ENCODE measurements at places on chromosomes 7 and 10.

- no peak for DNase-seq
Observed at GRCh38 chr10:131912620-131913019, 11.8 kb downstream of the PPP2R2D start.

GRCh38 chr7:72298912-72299311 is 113.2 kb downstream of the CALN1 start:
- DNase-seq = no peak

DNA sequence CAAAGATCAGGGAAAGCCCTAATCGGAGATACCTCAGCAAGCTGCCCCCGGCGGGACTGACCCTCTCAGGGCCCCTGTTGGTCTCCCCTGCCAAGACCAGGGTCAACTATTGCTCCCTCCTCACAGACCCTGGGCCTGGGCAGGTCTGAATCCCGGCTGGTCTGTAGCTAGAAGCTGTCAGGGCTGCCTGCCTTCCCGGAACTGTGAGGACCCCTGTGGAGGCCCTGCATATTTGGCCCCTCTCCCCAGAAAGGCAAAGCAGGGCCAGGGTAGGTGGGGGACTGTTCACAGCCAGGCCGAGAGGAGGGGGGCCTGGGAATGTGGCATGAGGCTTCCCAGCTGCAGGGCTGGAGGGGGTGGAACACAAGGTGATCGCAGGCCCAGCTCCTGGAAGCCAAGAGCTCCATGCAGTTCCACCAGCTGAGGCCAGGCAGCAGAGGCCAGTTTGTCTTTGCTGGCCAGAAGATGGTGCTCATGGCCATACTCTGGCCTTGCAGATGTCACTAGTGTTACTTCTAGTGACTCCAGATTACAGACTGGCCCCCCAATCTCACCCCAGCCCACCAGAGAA is 24.1 kb downstream of the TBATA start:
- no peak for DNase-seq

GRCh38 chr7:149733131-149733923 is 40.1 kb downstream of the ZNF467 start:
- no peak for DNase-seq

DNA sequence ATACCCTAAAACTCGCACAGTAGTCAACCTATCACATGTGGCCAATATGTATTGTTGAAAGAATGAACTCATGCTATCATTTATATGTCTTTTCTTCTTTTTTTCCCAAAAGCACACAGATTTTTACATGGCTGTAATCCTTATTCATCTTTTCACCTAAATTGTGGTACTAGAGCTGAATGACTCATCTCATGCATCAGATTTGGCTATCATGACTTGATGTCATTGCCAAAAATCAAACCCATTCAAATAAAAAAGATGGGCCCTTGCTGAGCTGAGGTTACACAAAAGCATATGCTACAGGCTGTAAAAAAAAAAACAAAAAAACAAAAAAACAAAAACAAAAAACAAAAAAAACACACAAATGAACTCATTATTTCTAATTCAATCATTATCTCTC is 3.3 kb upstream of the LMOD2 start:
- DNase-seq = no peak

GRCh38 chr10:52466464-52466863 is 152.4 kb downstream of the DKK1 start:
- no peak for DNase-seq

DNA sequence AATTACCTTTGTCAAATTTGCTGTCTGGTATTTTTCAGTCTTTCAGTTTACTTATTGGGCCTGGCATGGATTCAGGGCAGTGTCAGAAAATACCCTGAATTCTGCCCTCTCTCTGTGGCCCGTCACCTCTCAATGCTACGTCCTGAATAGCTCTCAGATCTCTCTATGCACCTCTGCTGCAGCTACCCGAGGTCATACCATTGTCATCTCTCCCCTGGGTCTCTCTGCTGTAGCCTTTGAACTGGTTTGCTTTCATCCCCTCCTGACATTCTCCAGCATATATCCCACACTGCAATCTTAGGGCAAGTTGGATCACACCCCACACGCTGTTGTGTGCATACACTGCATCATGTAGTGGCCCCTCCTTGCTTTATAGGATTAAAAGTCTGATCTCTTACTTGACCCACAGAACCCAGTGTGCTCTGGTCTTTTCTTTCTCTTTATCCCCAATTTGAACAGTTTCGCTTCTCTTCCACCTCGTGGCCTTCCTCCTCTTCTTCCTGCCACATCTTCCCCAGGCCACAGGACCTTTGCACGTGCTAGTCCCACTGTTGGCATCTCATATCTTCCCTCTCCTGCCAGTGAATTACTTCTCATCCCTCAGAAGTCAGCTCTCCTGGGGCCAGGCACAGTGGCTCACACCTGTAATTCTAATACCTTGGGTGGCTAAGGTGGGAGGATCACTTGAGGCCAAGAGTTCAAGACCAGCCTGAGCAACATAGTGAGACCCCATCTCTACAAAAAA is 372.9 kb downstream of the GALNT17 start:
- DNase-seq = no peak

GRCh38 chr7:55132550-55132889 is 113.7 kb downstream of the EGFR start:
- DNase-seq = no peak

DNA sequence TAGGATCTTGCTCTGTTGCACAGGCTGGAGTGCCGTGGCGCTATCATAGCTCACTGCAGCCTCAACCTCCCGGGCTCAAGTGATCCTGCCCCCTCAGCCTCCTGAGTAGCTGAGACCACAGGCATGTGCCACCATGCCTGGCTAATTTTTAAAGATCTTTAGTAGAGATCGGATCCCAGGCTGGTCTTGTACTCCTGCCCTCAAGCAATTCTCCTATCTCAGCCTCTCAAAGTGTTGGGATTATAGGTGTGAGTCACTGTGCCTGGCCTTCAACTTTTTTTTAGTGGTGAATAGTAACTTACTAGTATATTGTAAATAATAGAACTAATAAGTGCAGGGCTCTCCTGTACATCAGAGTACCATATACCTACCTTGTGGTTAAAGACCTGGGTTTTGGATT is 52.1 kb upstream of the LMTK2 start:
- DNase-seq = no peak

DNA sequence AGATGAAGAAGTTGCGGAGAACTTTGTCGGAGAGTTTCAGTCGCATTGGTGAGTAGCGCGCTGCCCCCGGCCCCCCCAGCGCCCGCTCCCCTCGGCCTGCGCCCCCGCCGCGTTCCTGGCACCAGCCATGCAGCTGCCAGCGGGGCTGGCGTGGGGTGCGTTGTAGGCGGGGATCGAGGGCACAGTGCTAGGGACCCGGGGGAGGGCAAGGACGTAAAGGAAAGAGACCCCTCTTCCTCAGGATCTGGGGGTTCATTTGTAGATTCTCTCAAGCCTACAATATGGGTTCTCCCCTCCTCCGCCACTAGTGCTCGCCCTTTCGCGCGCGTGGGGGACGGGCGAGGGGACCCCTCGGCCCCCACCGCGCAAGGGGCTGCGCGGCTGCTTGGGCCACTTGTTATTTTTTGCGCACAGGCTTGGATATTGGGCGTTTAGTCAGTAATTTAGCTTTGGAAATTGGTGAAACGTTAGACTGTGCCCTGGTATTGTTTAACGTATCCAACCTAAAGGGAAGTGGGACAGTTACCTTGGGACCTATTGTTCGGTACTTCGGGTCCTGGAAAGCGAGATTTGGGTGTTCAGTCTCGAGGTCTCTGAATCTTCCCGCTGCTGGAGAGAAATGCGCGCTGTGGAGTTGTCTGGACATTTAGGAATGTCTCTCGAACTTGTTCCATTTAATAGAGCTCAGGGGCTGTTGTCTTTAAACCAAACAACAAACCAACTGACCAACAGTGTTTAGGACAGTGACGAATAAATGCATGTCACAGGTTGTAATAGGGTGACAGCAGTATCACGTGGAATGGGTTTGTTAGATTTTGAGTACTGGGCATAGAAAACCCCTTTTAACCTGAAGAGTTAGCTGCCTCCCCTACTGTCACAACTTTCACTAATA is 796 bp downstream of the CDK14 start:
- DNase-seq = no peak

DNA sequence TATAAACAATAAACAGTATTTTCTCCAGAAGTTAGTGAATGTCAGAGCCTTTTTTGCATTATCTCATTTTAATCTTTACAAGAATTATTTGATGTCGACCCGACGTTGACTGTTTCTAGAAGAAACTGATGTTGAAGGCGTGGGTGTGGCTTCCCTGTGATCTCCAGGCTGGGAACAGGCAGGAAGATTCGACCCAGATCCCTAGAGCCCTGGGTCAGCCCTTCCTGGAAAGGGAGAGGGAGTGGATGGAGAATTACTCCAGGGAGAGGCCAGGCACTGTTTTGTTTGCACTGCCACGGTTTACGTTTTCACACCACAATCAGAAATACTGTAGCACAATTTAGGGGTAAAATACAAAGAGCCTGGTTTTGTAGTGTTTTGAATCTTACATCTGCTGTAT is 133.1 kb downstream of the ADARB2 start:
- DNase-seq = no peak

- DNase-seq = no peak
Observed at GRCh38 chr7:142739923-142740492, 9.3 kb upstream of the PRSS1 start.

DNA sequence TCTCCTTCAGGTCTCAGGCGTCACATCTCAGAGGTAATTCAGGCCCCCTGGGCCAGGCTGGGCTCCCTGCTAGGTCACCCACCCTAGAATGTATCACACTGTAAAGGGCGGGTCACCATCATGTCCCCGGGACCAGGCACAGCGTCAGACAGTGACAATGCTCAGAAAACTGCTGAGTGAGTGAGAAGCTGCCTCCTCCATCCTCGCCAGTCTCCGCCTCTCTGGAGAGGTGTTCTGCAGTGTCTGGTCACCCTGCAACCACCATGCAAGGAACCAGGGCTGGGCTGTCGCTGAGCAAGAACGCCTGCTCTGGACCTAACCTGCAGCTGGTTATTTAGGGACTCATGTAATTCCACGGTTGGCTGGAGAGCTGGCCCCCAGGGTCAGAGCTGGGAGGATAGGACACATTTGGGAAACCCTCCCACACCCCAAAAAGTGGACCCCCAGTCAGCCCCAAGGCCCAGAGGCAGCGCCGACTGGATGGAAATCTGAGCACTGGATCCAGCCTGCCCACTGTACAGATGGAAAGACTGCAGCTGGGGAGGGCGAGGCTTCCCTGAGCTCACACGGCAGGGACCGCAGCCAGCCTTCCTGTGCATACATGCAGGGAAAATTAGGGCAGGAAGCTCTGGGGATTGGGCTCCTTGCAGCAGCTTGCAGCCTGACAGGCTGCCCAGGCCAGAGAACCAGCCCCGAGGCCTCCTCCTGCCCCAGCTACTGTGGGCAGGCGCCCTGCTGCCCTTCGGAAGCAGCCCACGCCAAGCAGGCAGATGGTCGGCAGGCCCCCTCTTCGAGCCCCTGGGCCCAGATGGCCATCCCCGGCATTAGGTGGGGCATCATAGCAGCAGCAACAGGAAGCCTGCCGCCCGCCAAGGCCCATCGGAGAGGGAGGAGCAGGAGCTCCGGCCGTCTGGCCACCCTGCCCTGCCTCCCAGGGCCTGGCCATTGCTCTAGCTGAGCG is 105.4 kb upstream of the ZMIZ1 start:
- no peak for DNase-seq

DNA sequence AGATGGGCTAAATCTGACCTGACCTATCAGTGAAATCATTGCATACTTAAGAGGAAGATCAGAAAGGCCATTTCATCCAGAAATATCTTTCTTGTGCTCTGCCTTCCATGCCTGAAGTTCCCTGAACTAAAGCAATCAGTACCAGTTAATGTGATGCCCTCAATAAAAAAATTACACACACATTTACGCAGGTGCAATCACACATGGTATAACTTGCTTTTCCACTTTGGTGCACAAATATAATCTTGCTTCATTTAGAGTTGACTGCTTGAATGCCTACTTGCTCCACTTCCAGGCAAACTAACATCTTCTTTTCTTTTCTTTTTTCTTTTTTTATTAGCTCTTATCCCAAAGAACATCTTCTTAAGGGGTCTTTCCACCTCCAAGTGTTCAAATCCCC is 58.3 kb upstream of the KIF5B start:
- no peak for DNase-seq

DNA sequence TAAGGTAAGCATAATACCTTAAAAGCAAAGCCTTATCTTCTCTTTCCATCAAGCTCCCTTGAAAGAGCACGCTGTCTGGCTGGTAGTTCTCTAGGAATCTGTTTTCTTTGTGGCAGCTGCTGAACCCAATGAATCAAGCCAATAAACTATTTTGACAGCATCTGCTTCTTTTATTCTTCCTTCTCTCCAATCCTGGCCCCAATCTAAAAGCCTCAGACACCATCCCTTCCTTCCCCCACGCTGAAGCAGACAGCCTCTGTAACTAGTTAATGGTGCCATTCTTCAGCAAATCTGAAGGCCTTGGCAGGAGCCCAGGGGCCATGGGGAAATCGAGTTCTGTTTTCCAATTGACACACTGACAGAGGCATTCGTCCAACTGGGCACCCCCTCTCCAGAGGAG is 186.6 kb upstream of the LYZL1 start:
- DNase-seq = no peak

DNA sequence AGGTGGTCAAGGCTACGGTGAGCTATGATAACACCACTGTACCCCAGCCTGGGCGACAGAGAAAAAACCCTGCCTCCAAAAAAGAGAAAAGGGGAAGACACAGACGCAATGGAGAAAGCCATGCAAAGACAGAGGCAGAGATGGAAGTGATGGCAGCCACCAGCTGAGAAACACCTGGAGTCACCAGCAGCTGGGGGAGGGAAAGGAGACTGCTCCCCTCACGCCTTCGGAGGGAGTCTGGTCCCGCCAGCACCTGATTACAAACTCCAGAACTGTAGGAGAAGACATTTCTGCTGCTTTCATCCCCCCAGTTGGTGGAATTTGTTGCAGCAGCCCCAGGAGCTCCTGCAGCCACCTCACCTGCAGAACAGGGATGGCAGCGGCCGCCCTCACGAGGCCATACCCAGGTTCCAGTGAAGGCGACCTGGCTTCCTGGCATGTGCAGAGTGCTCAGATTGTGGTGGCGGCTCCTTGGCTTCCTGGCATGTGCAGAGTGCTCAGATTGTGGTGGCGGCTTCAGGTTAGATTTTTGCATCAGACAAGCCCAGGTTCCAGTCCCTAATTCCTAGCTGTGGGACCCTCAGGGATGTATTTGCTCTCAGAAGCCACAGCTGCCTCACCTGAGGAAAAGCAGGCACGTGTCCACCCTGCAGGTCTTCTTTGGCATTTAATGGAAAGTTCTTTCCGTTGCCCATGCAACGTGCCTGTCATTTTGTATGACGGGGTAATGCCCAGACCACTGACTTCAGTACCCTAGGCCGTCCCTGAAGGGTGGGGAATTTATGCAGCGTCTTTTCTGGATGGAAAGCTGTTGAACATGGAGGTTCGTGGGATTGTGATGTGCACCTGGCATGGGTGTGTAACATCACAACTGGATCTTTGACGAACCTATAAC is 182.9 kb downstream of the EBF3 start:
- DNase-seq = no peak

GRCh38 chr10:13238271-13239077 is 4.3 kb upstream of the UCMA start:
- DNase-seq = no peak

DNA sequence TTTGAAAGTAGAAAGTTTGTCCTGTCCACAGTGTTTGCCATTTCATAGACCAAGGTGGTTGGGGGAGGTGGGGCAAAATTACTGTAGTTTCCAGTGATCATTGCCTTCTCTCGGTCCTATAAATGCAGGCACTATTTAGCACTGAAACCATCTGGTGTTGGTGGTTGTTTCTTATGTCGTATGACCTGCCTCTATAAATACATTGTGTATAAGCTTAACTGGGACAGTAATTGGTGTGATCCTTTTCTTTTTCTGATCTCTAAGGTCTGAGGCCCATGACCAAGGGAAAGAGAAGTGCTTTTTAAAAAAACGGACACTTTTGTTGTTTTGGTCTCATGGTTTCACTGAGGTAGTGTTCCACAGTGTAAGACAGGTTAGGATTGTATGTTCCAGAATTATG is 63.1 kb downstream of the AUTS2 start:
- DNase-seq = no peak

GRCh38 chr10:80535671-80536360 is 1.9 kb upstream of the SH2D4B start:
- DNase-seq = peak; percentile 94

Data from GM19239 (cell line).